HFF-Myc (cell line): ENCODE measurements at places on chromosomes 1 and 21.
A peak's percentile ranks its signal among the peaks of the same experiment; 100 is the strongest.

- DNase-seq = no peak
Measured at GRCh38 chr1:180889325-180889724, 23.4 kb upstream of the KIAA1614 start.

DNA sequence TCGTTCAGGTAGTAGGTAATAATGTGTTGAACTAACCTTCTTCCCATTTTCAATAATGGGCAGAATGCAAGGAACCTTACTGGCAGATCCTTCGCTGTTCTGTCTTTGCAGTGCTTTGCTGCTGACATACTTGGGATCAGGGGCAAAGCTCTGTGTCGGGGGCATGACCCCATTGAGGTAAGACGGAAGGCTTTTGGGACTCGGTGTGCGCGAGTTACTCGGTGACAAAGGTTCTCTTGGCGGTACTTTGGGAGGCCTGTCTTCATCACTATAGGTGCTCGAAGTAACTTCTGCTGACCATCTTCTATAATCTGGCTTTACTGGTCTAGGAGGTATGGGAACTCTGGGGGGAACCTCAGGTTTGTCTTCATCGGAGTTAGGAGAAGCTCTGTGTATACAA is 12.7 kb downstream of the ERRFI1 start:
- no peak for DNase-seq

DNA sequence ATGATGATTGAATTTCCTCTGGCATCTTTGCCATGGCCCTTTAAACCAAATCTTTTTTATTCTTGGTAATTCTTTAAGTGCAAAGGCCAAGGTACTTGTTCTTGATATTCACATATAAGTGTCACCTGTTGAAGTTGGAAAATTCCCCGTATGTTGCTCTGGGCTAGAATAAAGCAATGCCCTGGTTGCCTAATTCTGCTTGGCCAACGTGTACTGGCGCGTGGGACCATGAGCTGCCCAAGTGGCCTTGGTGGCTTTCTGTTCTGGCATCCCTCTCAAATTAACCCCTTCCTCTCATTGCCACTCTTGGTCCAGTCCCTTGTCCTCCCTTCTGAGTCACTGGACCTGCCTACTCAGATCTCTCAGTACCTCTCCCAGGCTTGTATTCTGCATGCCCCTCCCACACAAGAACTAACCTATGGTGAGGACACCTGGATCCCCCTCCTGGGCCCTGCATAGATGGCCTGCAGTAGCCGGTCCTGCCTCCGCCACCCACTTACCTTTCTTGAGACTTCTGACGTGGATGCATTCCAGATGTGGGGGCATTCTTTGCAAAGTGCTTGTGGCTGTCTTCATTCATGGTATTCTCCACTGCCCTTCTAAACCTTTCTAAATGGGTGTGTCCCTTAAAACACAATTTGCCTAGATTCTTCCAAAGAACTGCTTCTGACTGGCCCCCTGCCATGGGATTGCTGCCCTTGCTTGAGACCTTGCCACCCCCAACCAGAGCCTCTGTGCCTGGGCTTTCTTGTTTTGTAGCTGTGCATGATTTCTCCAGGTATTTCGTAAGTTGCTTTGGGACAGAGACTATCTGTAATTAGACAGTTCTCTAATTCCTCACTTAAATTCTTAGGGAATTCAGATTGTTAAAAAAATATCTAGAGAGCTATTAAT is 152.4 kb downstream of the GALNT2 start:
- no peak for DNase-seq

DNA sequence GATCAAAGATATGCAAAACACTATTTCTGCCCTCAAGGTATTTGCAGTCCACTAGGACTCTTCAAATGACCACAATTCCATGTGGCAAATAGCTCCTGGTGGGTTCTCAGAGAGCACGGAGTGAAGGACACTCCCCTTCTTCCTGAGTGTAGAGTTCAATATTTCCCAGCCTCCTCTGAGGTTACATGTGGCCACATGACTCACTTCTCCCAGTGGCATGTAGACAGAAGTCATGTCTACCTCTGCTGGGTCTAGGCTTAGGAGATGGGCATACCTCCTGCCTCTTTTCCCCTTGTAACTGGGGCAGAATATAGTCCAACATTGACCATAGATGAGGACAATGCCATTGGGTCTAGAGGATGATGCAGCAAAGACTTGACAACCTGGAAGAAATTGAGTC is 191.4 kb downstream of the MIS18A start:
- no peak for DNase-seq

- no peak for DNase-seq
Measured at GRCh38 chr21:28144089-28144488, 848.6 kb downstream of the LTN1 start.

GRCh38 chr1:99768524-99769245 is 2.2 kb upstream of the FRRS1 start:
- no peak for DNase-seq

- DNase-seq = no peak
Measured at GRCh38 chr1:200877010-200877409, 4.2 kb downstream of the GPR25 start.

DNA sequence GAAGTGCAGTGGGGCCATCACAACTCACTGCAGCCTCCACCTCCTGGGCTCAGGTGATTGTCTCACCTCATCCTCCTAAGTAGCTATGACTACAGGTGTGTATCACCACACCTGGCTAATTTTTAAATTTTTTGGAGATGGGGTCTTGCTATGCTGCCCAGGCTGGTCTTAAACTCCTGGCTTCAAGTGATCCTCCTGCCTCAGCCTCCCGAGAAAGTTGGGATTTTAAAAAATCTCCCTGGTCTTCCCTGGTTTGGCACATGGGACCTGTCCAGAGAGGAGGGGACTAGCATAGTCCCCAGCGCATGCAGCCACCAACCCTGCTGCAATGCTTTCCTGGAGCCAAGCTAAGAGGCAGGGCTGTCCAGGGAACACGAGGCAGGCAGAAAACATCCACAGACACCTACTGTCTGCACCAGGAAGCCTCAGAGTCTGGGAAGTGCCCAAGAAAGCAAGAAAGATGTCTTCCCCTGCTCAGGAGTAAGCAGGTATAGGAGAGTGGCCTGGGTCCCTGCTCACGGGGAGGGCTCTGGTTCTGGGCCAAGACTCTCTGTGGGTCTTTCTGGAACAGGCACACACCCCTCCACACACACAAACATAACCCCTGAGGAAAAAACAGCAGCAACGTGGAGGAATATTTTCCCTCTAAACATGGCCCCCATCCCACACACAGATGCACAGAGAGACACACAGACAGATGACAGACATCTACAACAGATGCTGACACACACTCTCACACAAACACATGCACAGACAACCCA is 30.8 kb downstream of the ECE1 start:
- no peak for DNase-seq

DNA sequence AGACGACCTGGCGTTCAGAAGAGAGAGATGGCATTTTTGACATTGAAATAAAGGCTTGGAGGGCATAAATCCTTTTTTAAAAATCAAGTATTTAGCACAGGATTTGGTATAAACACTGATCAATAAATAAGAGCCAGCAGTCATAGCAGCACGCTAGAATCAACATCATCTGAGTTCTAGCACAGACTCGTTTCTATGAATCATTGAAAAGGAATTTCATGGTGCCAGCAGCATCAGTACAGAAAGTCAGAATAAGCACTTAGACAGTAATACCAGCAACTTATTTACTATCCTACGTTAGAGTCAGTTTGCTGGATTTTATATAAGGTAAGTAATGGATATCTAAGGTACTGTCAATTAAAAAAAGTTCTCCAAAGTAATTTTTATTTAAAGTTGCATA is 119.3 kb downstream of the HLCS start:
- peak; percentile 48 for DNase-seq

GRCh38 chr21:36522219-36522808 is 42.4 kb upstream of the CLDN14 start:
- DNase-seq = no peak
